ENCODE measurements at places on chromosomes 13 and 19.

GRCh38 chr13:73411067-73411809 is 352.4 kb downstream of the KLF5 start:
- no peak for DNase-seq

DNA sequence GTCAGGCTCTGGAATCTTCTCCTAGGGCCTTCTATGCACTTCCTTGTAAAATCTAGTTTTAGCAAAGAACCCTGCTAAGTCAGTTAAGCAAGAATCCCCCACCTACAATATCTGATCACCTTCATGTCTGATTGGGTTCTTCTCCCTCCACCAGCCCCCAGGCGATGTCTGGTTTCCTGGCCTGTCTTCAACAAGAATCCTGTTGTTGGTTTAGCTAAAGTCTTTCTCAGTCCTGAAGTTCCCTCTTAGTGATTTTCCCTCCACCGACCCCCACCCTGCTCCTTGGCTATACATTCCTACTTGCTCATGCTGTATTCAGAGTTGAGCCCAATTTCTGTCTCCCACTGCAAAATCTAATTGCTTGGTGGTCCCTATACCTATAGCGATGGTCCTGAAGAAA is 35.2 kb upstream of the SLC46A3 start:
- no peak for DNase-seq

GRCh38 chr13:80338781-80339562 is 2.0 kb downstream of the SPRY2 start:
- DNase-seq = no peak

GRCh38 chr13:23754506-23754905 is 134.7 kb downstream of the MIPEP start:
- DNase-seq = peak; percentile 46

GRCh38 chr13:40758811-40759210 is 12.2 kb downstream of the MRPS31 start:
- DNase-seq = no peak

DNA sequence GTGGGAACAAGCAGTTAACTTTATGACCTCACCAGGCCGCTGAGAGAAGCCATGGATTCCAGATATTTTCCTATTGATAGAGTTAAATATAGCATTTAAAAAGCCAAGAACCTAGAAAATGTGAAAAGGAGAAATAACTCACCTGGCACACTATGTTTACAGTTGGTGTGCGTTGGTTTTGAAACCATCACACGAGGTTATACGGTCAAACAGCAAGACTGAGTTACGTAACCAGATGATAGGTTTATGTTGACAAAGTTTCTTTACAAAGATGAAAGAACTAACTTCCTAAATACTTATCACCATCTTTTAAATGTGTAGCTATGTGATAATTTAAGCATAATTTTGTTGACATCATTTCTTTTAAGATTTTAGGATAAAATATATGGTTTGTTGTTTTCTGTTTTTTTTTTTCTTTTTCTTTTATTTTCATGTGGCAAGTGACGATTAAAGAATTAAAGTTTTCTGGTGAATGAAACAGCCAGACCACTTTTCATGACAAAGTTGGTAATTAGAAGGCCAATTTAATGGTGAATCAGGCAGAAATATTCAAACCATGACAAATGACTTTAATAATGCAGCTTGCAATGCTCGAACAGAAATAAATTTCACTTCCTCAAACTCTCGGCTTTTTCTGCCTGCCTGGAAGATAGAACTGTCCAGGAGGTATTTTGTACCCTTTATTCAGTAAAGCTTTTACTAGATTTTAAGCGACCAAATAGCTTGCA is 339.1 kb upstream of the OBI1 start:
- no peak for DNase-seq

- DNase-seq = no peak
Observed at GRCh38 chr13:76879883-76880270, 6.3 kb downstream of the KCTD12 start.

GRCh38 chr19:10812902-10813404 is 23.1 kb downstream of the TMED1 start:
- DNase-seq = no peak

GRCh38 chr13:50948601-50949000 is 39.0 kb downstream of the RNASEH2B start:
- DNase-seq = no peak

DNA sequence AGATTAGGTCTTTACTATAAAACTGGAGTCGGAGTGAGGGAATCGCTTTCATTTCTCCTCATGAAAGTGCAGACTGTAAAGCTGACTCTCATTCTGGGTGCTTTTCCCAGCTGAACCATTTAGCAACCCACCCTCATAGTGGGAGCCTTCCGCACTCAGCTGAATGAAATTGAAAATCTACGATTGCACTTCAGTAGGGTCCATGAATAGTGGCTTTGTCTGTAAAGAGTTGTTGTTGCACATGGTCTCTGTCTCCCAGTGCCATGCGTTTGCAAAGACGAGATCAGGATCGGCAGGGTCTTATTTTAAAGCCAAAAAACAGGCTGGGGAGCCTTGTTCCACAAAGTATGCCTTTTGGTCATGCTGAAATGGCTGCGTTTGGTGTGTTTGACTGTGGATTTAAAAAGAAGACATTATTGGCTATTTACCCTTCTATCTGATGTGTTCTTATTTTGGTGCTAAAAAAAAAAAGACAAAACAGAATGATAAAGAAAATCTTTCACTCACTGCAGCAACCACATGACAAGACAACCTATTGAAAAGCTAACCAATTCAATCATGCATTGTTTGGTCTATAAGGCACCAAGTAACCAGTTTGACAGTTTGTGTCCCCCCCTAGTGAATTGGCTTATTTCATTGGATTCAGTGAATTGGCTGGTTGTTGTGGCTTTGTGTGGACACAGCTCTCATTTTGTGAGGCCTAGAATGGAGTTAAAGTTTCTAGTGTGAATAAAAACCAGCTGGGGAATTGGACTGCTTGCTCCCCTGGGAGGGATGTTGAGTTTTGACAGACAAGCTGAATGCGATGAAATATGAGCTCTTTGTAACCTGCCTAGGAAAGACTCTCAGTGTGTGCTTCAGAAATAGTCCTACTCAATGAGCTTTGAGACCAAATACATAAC is 65.6 kb downstream of the ARHGAP35 start:
- DNase-seq = no peak

DNA sequence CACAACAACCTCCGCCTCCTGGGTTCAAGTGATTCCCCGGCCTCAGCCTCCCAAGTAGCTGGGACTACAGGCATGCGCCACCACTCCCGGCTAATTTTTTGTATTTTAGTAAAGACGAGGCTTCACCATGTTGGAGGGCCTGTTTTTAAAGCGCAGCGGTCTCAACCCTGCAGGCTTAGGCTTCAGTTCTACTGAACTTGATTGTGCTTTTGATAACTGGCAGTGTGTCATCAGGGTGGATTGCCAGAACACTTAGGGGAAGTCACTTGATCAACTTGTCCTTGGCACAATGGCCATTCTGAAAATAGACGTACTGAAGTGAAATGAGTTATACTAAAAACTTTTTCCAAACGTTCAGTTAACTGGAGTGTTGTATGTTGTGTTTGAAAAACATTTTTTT is 472.2 kb downstream of the KLF5 start:
- no peak for DNase-seq

GRCh38 chr13:44340508-44340907 is 33.1 kb upstream of the SERP2 start:
- no peak for DNase-seq

DNA sequence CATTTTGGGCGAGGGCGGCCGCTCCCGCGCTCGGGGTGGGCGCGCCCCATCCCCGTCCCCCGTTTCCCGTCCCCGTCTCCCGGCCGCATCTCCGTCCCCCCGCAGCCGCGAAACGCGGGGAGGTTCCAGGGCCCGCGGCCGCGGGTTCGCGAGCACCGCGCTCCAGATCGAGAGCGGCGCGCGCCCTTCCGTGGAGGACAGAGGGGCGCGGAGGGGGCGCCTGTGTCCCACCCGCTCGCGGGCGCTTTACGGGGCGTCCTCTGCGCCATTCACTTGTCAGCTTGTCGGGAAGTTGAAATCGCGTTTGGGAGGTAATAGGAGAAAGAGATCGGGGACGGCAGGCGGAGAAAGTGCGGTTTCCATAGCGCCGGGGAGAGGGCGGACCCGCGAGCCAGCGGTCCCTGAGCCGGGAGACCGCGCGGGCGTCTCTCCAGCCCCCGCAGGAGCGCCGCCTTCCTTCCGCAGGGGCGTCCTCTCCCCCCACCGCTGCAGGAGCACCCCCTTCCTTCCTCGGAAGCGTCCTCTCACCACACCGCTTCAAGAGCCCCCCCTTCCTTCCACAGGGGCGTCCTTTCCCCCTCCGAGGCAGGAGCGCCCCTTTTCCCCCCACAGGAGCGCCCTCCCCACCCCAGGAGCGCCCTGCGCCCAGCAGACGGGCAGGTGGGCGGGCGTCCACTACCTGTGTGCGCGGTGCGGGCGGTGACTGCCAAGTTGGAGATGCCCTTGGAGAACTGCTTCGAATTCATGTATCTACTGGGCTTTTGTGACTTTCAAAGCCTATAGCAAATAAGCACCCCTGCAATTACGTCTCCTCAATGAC is 962 bp upstream of the IRS2 start:
- DNase-seq = peak; percentile 21

DNA sequence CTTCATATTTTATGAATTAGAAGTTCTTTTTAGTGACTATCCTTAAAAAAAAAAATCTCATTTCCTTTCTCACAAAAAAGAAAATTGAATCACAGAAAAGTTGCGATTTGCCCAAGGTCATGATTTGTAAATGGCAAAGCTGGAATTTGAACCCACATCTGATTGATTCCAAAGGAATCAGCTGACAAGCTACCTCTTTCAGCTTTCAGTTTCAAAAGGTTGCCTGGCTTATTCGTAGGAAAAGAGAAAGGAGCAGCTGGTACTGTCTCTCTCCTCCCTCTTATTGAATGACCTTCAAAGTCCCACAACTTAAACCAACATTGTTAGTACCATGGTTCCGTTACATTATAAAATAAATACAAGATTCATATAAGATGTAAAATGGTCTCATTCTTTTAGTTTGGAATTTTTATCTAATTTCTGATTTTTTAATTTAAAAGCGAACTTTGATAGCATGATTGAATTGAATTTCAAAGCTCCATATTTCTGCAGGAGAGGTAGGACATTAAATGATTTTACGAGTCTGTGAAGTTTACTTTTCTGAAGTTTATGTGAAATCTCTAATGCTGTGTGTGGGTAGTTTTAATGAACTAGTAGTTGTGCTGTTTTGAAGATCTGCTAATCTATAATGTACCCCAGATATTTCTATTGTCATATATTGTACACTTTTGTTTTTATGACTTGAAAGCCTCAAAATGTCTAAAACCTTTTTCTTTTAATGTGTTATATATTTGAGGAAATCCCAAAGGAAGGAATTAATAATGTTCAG is 18.5 kb upstream of the KCTD4 start:
- DNase-seq = no peak

GRCh38 chr13:76160961-76161925 is 525.1 kb downstream of the LMO7 start:
- no peak for DNase-seq

DNA sequence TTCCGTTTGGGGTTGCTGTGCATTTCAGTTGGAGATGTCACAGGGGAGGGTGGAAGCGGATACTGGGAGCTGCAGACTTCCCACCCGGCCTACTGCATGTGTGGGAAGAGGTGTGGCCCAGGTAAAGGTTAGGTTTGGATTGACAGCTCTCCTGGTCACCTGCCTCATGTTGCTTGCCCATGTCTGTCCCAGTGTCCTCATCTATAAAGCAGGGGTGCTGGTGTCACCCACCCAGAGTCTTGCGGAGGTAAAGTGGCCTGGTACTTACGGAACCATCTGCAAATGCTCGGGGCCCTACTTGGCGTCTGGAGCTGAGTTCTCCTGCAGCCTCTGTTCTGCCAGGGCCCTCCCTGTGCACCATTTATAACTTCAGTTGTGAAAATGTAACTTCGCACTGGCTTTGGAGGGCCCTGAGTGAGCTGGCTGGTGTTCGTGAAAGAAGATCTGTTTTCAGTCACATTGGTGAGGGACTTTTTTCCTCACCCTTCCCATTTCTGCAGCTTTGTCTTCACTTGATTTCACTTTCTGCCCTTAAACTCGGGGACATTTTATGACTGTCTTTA is 65.1 kb upstream of the TEX29 start:
- no peak for DNase-seq

DNA sequence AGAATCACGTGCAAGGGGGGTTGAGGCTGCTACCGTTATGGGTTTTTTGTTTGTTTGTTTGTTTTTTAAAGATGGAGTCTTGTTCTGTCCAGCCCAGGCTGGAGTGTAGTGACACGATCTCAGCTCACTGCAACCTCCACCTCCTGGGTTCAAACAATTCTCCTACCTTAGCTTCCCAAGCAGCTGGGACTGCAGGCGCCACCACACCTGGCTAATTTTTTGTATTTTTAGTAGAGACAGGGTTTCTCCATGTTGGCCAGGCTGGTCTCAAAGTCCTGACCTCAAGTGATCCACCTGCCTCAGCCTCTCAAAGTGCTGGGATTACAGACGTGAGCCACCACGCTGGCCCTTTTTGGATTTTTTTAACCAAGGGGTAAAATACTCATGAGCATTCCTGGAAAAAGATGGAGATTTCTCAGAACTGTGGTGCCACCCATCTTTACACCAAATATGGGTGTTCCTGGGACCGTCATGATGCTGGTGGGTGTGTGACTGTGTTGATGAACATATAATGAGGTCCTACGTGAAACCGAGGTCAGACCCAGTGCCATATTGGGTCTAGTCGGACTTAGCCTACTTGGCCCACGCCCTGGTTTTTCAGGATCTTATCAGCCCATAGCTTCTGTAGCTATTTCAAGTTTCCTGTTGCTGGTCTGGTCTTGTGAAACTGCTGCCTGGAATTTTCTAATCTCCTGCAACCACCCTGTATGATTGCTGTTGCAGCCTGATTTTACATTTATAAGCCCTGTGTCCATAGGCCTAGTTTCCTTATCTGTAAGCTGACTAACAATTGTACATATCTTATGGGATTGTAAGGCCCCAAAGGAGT is 6.2 kb downstream of the PPP1R15A start:
- DNase-seq = peak; percentile 45

DNA sequence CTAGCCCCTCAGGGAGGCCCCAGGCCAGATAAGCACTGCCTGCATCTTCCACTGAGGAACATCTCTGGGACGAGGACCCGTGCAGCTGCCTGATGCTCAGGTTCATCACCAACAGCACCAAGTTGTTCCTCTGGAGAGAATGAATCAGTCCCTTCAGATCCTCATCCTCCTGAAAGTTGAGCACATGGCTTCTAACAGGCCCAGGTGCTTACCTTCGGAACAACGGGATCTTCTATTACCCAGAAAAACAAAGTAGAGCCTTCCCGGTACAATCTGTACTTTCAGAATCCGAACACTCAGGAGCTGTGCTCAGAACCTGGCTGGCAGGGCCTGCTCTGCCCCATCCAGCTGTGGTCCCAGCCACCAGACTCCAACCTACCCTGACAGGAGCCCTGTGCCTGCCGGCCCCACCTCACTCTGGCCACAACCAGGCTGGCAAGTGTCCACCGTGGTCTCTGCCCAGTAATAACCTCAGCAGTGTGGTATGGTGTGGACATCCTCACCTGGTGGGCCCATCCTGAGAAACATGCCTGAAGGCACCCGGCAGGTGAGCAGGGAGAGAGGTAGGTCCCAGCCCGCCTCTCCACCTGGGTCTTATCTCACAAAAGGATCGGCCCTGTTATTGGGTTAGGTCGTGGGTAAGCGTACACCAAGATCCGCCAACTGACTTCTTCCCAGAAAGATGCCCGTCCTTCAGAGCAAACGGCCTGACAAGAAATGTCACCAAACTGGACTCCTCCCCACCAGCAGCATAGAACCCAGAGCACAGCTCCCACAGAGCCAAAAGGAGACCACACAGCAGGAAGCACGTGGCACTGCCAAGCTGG is 34.1 kb downstream of the ELL start:
- DNase-seq = no peak

GRCh38 chr13:74891610-74892009 is 590.4 kb downstream of the TBC1D4 start:
- DNase-seq = no peak

- no peak for DNase-seq
Observed at GRCh38 chr13:94196413-94196812, 283.1 kb downstream of the DCT start.

- DNase-seq = no peak
Observed at GRCh38 chr13:113822266-113822665, 41.6 kb downstream of the GAS6 start.

All from central memory CD4-positive, alpha-beta T cell (primary cell).